ENCODE measurements at places on chromosomes 3 and 15.

GRCh38 chr3:19931180-19931692, 2.8 kb downstream of the EFHB start:
- DNase-seq, result peak; percentile 79

DNA sequence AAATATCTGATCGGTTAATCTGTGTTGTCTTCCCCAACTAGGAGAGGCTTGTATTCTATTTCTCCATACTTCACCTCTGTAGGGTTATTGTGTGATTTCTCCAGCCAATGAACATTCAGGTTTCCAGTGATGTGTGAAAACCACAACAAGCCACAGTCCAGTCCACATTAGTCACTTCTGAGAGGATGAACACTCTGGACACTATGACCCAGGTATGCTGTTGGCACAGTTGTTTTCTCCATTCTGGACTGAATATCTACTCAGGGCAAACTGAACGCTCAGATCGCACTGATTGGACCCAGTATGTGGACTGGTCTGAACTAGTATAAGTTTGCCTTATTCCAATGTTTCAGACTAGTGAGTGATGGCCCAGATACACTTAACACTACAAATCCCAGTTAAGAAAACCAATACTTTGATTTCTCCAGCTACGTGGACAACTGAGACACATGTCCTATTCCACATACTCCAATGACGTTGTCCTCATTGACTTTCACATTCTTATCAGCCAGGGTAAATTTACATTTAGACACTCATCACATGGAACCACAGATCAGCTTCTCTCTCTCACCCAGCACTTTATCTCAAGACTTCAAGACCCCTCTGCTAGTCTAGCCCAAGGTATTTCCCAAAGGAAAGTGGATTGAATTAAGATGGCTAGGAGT, 587.4 kb upstream of the SGO1 start:
- no peak for DNase-seq

GRCh38 chr3:125107861-125108567, 52.2 kb upstream of the HEG1 start:
- peak; percentile 88 for DNase-seq

DNA sequence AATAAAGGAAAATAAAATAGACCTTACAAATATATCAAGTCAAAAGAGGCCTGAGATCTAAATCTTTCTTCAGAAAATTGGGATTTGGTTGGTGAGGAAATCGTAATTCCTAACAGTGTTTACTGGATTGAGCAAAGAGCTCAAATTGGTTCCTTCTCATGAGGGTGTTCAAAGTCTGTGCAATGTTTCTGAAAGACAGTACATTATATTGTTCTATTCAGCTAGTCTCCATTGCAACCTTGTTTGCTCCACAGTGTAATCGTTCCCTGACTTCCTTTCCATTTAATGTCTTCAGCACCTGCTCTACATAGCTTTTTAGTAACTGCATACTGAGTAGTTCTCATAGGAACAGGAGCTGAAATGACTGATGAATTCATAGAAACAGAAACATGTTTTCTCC, 326.8 kb downstream of the SUCLG2 start:
- DNase-seq, result no peak

DNA sequence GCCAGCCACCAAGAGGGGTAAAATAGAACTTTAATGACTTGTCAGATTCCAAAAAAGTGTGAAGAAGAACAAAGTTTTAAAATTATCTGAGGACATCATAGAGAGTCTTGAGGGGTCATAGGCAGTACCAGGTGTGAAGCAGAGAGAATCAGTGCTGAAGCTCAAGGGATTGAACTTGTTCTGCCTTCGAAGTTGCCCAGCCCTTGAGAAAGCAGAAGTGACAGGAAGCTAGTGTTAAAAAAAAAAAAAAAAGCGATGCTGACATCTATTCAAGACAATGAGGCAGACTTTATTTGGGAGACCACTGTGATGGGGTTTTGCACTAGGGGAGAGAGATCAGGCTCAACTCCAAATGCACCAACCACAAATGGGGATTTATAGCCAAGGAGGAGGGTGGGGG, 21.8 kb downstream of the FBXO22 start:
- no peak for DNase-seq
